Thoracic aorta (tissue), 2 donors: ENCODE measurements at places on chromosomes 1 and 21. TPM values are rescaled to one million over a fixed set of nuclear protein-coding genes. Genes with fewer than 3 reads are reported as not detected.

DNA sequence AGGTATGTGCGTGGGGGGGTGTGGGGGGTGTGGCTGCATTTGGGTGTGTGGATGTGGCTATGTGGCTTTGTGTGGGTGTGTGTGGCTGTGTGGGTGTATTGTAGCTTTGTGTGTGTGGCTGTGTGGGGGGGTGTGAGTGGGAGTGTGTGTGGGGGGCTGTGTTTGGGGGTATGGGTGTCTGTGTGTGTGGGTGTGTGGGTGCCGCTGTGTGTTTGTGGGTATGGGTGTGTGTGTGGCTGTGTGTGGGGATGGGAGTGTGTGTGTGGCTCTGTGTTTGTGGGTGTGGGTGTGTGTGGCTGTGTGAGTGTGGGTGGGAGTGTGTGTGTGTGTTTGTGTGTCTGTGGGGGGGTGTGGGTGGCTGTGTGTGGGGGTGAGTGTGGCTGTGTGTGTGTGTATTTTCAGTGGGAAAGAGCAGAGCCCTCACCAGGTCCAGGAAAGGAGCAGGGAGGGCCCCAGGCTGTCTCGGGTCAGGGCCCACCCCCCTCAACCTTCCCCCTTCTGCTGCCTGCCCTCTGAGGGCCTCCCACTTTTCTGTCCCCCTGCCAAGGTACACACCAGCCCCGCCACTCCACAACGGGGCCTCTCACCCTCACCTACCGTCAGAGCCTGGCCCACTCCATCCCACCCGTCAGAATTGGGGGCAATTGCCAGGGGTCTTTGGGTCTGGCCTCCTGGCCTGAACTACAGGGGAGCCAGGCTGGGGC is 1.9 kb upstream of the COL8A2 start:
- H3K4me1 ChIP-seq, result peaks cover 24% of the 10 kb centered on the region
- no peaks in the 10 kb centered on the region for H3K36me3 ChIP-seq
- no peak overlapping the region for H3K27ac ChIP-seq
- H3K4me3 ChIP-seq, result no peak overlapping the region
- H3K27me3 ChIP-seq, result no peaks in the 10 kb centered on the region

DNA sequence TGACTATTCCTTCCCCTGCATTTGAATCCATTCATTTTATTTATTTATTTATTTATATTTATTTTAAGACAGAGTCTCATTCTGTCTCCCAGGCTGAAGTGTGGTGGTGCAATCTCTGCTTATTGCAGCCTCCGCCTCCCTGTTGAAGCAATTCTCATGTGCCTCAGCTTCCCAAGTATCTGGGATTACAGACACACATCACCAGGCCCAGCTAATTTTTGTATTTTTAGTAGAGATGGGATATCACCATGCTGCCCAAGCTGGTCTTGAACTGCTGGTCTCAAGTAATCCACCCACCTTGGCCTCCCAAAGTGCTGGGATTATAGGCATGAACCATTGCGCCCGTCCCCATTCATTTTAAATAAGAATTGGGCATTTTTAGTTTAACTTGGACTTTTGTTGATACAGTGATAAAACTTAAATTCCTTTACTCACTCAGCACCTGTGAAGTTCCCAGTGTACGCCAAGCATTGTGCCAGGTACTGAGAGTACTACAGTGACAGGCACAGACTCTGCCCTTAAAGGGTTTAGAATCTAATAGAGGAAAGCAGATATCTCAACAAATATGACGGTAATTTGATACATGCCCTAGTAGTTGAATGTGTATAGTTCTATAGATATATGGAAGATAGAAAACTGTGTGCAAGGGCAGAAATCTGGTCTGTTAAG is 90.5 kb downstream of the PTPRC start:
- no peaks in the 10 kb centered on the region for H3K27me3 ChIP-seq
- H3K27ac ChIP-seq, result no peak overlapping the region
- no peak for DNase-seq
- no peaks in the 10 kb centered on the region for H3K4me1 ChIP-seq

- H3K27ac ChIP-seq, result peak overlapping the region; percentile 99
- no peaks in the 10 kb centered on the region for H3K36me3 ChIP-seq
- H3K4me1 ChIP-seq, result peaks cover 52% of the 10 kb centered on the region
- no peaks in the 10 kb centered on the region for H3K27me3 ChIP-seq
- H3K4me3 ChIP-seq, result peak overlapping the region; percentile 7
Measured at GRCh38 chr1:234535763-234536515, 57.0 kb upstream of the TARBP1 start.

PKLR gene
- not detected for total RNA-seq
